GM19239 (cell line): ENCODE measurements at places on chromosomes 4 and X.

- no peak for DNase-seq
These were observed 106.4 kb upstream of the NDST4 start for GRCh38 chr4:115219862-115220261.

DNA sequence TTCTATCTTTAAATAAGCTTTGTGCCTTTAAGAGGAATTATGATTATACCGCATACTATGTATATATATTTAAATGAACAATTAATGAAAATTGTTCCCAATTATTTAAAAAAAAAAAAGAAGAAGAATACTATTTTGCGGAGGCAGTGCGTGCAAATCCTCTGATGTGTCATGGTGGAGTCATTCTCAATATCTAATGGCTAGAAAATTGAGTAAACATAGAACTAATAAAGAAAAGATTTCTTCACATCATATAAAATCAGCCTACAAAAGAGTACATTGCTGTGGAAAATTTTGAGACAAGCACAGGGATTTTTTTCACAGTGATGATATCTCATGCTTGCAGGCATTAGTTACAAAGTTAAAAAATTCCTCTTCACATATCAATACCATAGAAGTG is 2.6 kb upstream of the EREG start:
- DNase-seq = no peak

DNA sequence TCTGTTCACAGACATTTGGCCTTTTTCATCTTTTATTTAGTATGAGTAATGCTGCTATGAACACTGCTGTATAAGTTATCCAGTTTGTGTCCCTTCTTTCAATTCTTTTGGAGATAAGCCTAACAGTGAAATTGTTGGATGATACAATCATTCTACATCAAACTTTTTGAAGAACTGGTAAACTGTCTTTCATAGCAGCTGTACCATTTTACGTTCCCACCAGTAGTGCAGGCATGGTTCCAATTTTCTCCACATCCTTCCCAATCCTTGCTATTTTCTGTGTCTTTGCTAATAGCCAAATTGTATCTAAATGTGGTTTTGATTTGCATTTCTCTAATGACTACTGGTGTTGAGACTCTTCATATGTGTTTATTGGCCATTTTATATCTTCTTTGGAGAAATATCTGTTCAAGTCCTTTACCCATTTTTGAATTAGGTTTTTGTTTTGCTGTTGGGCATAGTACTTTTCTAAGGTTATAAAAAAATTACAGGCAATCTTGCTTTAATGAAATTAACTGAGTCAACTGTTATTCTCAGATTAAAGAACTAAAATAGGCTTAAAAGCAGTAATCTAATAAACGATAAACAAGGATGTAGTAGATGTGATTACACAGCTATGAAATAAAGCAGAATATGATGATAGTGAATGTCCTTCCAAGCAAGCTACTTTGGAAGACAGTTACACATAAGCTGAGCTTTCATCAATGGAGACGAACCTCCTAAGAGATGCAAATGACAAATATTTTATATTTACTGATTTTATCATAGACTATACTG is 57.2 kb downstream of the FBXW7 start:
- DNase-seq = no peak

GRCh38 chrX:109343671-109344070 is 138.2 kb downstream of the GUCY2F start:
- no peak for DNase-seq

DNA sequence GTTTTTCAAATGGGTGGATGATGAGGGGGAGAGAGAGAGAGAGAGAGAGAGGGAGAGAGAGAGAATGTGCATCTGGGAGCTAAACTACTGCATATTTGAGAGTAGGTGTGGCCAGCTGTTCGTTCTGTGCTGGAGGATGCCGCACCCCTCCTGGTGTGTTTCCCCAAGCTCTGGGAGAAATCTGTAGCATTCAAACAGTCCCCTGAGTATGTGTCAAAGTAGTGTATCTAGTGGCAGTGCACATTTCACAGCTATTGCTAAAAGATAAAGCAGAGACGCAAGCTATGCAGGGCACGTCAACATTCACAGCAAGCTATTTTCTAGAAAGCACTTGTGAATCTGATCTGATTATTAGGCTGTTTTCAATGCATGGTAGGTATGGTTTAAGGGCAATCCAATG is 83.5 kb upstream of the LIMCH1 start:
- DNase-seq = no peak

DNA sequence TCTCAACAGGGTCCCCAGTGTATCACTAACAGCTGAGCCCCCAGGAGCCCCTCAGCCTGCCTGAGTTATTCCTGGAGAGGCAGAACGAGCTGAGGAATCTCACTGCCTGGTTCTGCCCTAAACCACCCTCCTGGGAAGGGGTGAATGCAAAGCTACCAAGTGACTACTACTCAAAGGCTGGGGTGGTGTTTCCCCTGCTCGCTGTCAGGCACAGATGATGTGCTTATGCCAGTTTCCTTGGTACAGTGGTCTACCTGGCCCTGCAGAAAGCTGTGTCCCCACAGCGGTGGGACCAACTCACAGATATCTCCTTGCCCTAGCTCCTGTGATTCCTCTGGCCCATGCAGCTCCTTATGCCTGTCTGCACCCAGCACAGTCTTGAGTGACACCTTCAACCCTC is 35.4 kb upstream of the ASMTL start:
- DNase-seq = no peak

- no peak for DNase-seq
These were observed 49.4 kb upstream of the ENOX2 start for GRCh38 chrX:130952266-130953043.

DNA sequence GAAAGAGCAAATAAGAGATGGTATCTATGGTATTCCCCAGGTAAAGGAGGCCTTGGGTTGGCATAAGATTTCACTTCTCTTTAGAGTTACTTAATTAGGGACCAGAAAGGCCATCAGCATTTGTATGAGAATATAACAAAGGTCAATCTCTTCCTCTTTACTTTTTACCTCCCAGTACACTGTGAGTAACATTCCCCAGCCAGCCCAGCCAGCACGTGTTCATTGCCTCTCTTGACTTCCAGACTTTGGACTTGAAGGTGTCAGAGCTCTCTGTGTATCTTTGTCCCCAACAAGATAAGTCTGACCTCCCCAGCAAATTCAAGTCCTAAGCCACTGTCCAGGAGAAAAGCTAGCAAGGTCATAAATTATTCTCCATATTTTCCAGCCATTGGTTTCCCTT is 110.5 kb downstream of the AR start:
- no peak for DNase-seq

DNA sequence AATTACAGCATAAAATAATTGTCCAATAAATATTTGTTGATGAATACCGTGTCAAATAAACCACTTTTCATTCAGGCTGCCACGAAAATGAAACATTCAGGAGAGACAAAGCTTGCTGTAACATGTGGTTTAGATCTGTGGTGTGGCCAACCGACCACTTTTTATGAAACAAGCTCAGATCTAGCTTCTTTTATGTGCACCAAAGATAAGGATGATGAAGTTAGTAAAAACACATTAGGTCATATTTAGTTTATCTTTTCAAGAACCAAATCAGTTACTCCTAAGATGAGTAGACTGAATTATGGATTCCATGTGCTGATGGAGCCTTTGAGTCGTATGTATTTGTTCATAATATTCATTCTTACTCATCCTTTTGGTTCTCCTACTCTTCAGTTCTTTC is 35.8 kb downstream of the STOX2 start:
- no peak for DNase-seq

GRCh38 chrX:104319346-104319745 is 64.6 kb upstream of the ESX1 start:
- no peak for DNase-seq

GRCh38 chr4:1683736-1684505 is at the start of gene FAM53A:
TSS of gene FAM53A (minus strand) at chr4:1684313. CDS start at chr4:1668741, 15,572 bp downstream.
- DNase-seq = peak; percentile 94

GRCh38 chr4:154132406-154132805 is 343.5 kb upstream of the SFRP2 start:
- no peak for DNase-seq

GRCh38 chrX:129759576-129760061 is 20.1 kb upstream of the SASH3 start:
- DNase-seq = no peak

DNA sequence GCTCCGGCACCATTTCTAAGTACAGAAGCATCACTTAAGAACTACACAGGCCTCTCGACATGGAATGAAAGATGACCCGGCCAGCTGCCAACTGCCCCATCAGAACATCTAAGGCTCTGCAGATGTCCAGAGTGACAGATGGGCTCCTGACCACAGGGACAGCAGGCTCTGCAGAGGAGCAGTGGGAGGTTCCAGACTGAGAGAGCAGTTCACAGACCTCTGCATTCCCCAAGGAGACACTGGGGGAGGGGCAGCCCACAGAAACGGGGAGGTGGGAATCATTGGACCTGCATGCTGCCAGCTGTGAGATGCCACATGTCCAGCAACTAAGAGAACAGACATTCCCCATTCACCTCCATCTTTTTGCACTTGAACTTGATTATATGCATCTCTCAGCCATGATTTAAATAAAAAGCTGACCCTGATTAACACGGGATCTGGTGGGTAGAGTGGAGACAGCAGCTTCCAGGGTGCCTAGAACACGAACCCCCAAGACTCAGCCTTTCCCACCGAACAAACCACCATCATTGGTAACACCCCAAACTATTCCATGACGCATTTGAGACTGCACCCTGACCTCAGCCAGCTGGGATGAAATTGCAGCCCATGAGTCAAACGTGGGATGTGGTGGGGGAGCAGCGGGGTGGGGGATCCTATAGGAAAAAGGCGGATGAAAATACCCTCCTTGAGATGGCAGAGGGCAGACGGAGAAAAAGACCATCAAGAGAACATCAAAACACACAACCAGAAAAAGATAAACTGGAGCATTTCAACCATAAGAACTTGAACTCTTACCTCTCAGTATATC is 47.2 kb downstream of the AFAP1 start:
- no peak for DNase-seq

DNA sequence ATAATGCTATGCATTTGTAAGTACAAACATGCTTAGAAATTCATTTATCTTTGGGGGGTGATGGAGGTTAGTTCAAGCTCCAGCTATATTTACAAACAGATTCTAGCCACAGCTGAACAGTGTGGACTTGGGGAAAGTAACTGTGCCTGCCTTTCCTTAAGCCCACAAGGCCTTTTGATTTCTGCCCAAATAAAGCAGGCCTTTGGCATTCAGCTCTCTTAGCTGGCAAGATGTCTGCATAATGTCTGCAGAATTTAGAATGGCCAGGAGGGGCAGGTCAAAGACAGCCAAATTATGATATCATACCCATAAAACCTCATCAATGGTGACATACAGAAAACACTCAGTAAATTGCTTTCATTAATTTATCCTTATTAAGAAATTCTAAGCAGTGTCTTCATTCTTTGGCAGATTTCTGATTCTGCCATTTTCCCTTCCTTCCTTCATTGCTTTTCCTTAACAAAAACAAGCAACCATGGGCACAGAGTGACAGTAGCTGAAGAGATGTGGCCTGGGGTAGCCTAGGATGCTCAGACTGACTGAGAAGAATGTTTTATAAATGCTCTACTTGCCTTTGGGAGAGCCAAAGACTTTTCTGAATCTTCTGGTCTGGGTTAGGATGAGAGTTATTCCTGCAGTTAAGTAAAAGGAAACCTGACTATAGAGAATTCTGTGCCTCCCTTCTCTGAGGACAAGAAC is 538.7 kb upstream of the NR3C2 start:
- no peak for DNase-seq

DNA sequence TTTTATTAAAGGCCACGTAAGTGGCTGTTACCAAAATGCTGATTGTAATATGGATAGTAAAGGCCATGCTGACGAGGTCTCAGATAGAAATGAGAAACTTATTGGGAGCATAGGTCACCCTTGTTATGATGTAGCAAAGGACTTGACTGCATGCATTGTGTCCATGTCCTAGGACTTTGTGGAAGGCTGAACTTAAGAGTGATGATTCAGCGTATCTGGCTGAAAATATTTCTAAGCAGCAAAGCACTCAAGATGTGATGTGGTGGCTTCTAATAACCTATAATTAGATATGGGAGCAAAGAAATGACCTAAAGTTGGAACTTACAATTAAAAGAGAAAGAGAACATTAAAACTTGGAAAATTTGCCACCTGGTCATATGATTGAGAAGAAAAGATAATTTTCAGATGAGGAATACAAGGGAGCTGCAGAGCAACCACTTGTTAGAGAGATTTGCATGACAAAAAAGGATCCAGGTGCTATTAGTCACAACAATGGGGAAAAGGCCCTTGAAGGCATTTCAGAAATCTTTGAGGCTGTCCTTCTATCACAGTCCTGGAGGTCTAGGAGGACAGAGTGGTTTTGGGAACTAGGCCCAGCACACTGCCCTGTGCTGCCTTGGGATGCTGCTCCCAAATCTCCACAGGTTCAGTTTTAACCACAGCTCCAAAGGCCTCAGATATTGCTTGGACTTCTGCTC is 793.7 kb upstream of the LCORL start:
- no peak for DNase-seq

DNA sequence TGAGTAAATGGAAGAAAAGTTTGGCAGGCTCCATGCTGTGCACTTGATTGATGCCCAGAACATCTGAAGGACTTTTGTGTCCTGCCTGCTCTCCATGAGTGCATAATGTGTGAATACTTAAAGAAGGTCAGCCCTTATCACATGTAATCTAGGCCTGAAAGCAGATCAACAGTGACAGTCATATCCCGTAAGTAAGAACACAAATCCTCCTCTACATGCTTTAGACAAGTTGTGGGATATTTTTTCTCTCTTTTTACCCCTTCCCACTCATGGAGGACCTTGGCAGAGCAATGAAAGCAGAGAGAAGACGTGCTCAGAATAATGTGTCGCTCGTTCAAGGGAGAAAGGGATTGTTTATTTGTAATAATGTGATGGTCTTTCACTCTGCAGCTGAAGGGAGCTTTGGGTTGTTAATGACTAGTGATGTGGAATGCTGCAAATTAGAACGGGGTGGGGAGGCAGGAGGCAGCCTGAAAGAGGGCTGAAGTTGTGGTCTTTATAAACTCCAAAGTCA is 286.6 kb downstream of the BMPR1B start:
- DNase-seq = no peak

GRCh38 chr4:7595934-7596461 is 161.3 kb upstream of the PSAPL1 start:
- DNase-seq = no peak

GRCh38 chr4:150583287-150584110 is 1.5 kb downstream of the MAB21L2 start:
- no peak for DNase-seq

- DNase-seq = no peak
These were observed 88.5 kb upstream of the ADRA2C start for GRCh38 chr4:3677748-3678070.

DNA sequence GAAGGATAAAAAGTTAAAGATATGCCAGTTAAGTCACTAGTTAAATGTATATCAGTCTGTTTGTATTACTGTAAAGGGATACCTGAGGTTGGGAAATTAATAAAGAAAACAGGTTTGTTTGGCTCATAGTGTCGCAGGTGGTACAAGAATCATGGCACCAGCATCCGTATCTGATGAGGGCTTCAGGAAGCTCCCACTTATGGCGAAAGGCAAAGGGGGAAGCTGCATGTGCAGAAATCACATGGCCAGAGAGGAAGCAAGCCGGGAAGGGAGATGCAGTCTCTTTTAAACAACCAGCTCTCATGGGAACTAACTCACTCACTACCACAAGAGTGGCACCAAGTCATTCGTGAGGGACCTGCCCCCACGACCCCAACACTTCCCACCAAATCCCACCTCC is 91.9 kb upstream of the SH3RF1 start:
- no peak for DNase-seq
